Stimulated activated CD8-positive, alpha-beta memory T cell treated with anti-CD3 and anti-CD28 coated beads, Interleukin-7, amount 100 ng/mL, for 1 hour (primary cell): ENCODE measurements at places on chromosomes 7 and 10.

DNA sequence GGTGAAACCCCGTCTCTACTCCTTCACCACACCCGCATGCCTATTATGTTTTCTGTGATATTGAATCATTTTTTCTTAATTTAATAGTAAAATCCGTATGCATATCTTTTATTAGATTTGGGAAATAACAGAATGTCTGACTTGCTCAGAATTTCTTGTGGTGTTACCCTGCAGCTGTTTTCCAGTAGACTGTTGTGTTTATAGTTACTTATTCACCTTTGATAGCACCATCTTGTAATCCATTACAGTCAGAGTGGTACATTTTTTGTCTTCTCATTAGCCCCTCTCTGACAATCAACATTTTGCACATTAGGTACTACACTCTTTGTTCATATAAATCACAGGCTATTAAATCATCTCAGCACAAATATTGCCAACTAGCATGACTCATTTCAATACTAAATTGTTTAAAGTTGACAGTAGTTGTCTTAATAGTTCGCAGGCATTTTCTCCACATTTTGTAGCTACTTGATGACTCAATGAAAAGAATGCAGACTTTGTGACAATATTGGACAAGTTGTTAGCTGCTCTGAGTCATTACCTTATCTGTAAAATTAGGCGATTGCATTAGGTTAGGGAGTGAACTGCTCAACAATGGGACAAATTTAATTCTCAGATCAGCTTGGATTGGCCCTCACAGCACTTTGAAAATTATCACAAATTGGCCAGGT is 17.8 kb upstream of the SLC16A12 start:
- no peak for DNase-seq

GRCh38 chr7:26687032-26687431 is 177.4 kb downstream of the SKAP2 start:
- no peak for DNase-seq

DNA sequence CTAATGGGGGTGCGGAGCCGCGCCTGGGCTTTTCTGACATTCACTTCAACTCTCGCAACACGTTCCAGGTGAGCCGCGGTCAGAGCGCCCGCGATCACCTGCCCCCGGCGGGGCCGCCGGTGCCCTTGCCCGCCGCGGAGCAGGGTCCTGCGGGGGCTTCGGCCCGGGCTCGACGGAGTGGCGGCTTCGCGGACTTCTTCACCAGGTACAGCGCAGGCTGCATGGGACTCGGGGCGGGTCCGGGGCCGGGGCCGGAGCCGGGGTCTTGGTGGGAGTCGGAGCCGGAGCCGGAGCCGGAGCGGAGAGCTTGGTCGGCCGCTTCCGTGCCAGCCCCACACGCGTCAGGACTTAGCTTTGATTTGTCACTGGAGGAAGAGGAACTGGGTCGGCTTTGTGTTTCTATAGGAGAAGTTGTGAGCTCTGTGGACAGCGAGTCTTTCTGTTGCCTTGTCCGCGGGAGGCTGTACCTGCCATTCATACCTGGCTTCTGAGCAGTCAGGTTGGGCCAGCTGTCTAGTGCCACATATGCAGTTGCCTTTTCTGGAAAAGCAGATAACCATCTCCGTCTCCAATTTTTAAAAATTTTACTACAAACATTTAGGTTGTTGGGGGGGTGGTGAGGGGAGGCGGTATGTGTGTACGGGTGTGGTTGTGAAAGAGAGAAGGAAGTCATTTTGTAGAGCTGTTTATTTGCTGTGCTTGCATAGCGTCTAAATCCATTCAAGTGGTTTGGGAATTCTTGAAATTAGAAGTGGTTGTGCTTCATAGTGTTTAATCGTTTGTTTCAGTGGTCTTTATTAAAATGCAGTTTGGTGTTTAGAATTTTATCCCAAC is 1.3 kb downstream of the TBC1D12 start:
- no peak for DNase-seq

DNA sequence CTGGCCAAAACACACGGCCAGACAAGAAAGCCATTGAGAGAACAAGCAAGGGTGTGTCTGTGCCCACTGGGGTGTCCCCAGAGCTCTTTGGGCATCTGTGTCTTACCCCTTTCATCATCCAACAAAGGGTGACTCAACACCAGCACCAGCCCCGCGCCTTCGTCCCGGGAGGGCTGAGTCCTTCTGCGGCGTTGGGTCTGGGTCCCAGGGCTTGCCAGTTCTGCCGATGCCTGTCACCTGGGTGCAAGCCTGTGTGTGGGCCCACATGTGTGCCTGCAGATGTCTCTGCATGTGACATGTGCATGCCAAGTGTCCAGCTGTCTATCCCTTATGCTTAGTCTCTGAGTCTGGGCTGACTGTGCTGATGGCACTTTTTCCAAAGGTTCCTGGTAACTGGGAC is 24.4 kb upstream of the ELN start:
- no peak for DNase-seq

DNA sequence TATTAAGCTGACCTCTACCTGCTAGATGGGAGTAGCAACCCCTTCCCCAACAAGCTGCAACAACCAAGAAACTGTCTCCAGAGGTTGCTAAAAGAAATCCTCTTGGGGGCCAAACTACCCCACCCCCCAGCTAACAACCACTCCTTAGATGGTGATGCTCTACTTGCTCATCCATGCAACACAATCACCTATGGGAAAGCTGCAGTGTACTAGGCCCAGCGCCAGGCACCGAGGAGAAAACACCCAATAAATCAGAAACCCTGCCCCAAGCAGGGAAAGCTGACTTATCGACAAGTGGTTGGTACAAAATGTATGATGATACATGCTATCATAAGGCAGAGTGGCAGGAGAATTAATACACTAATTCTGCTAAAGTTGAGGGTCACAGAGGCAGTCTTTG is 17.3 kb downstream of the SLC25A13 start:
- no peak for DNase-seq

- DNase-seq = no peak
Observed at GRCh38 chr7:2009541-2010001, 223.2 kb downstream of the MAD1L1 start.

- DNase-seq = no peak
Observed at GRCh38 chr7:105257338-105257737, 131.4 kb downstream of the SRPK2 start.

GRCh38 chr10:5184987-5185775 is at the start of gene AKR1C8:
Gene AKR1C8, minus strand, starts transcription at chr10:5185150. Its CDS starts 46 bp downstream, at chr10:5185104.
- DNase-seq = no peak

GRCh38 chr10:17588420-17588819 is 28.8 kb downstream of the HACD1 start:
- no peak for DNase-seq

DNA sequence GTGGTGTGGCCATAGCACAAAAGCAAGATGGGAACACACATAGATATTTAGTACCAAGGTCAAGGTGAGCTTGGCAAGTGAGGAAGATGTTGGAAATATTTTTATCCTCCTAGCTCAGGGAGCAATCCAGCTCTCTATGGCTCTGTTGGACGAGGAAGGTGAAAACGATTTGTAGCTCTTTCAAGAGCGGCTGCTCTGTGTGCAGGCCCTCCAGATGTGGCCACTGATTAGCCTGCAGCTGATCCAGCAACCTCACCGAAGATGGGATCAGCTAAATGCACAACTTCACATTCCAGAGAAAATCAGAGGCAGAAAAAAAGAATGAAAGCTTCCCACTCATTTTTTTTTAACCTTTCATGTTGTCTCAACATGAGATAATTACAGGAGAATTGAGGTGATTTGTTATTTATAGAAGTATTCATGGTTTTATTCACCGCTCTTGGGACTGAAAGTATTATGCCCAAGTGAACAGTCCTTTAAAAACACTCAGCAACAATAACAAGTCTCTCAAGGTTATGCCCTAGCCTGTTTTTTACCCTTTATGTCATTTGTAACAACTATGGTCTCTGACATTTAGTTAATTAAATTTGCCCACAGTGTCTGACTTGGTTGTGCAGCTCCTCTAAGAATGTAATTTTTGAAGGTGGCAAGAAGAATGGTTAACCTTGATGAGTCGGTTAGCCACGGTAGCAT is 213.6 kb upstream of the ADARB2 start:
- DNase-seq = no peak

GRCh38 chr7:17062151-17063044 is 180.6 kb upstream of the AGR3 start:
- DNase-seq = no peak

GRCh38 chr7:34077168-34077567 is 171.8 kb downstream of the BMPER start:
- DNase-seq = no peak

GRCh38 chr7:82810558-82811259 is 352.0 kb downstream of the PCLO start:
- no peak for DNase-seq

DNA sequence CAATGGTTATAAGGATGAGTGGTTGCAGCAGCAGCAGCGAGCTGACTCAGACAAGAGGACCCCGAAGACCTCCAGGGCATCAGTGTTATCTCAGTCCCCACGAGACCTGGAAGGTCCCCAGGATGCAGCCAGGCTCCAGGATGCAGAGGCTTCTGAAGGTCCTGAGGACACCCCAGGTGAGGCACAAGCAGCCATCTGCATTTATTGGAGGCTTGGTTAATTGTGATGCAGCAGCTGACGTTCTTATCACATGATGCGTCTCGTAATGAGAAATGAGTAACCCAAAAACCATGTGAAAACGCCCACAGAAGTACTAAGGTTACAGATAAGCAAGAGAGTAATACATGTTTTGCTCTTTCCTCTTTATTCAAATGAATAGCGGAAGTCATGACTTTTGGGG is 17.4 kb downstream of the C7orf57 start:
- no peak for DNase-seq

GRCh38 chr10:68562661-68563570 is 2.8 kb downstream of the TET1 start:
- no peak for DNase-seq

- DNase-seq = no peak
Observed at GRCh38 chr10:99530108-99531025, 2.4 kb upstream of the NKX2-3 start.

DNA sequence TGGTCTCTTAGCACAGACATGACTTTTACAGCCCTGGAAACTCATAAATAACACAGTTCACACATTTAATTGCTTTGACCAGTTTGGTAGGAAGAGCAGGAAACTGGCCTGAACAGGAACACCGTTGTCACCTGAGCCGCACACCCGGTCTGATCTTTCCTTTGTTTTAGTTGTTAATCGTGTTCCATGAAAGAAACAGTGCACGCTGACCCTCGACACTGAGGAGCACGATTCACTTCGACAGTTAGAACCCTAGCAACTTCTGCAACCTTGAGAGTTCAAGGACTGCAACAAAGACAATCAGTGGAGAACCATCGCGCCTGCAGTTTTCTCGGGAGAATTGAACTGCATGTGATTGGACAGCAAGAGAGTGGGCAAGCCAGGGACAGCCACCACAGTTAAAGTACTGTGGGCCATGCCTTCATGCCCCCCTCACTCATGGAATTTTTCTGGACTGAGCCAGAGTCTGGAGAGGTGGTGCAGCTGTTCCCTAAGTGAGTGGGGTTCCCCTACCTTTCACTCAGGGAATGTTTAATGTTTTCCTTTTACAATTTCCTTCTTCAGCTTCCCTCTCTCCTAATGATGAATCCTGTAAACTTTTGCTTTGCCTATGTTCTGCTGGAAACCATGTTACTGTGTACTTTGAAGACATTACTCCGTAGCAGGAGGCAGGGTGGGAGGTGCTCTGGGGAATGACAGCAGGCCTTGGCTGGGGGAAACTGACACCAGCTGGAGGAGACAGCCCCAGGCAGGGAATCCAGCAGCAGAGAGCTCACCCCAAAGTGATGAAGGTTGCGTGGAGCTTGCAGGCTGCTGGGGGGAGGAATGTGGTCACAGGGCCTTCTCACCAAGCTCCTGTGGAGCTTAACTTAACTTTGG is 198.7 kb downstream of the ZNF438 start:
- DNase-seq = no peak
